Caco-2 (cell line): ENCODE measurements at places on chromosomes 16 and 17.

- DNase-seq = no peak
Observed at GRCh38 chr16:84303516-84303915, 8.8 kb downstream of the WFDC1 start.

- DNase-seq = no peak
Observed at GRCh38 chr17:12790249-12791106, 1.2 kb downstream of the ARHGAP44 start.

DNA sequence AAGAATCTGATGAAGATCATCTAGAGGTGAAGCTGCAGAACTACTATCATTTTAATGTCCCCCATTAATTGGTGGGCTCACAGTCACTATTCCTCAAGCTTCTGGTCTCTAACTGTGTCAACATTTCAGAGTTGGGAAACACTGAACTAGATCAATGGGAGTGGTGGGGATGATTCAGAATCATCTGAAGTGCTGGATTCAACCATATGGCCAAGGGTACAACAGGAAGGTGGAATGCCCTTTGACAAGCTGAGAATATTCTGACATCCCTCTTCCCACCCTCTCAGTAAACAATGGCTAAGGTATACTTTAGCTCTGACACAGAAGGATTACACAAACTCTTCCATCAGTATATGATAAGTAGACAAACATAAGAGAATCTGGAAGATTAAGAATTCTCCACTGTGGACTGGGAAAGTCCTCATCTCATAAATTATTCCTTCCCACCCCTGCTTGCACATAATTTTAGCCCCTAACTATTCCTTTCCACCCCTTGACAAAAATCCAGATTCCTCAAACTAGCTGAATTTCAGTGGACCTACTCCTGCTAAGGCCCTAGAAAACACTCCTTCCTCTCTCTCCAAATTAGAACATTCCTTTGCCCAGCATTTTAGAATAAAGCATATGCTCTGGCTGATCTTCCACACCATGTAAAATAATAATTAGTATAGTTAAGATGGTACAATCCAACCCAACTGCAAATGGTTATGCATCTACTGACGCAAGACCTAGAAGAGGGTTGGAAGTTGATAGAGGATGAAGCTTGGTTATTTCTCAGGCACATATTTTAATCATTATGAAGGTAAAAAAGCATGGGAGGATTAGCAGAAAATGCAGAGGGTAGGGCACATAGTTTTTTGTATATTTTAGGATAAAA, 16.3 kb upstream of the RFFL start:
- no peak for DNase-seq

DNA sequence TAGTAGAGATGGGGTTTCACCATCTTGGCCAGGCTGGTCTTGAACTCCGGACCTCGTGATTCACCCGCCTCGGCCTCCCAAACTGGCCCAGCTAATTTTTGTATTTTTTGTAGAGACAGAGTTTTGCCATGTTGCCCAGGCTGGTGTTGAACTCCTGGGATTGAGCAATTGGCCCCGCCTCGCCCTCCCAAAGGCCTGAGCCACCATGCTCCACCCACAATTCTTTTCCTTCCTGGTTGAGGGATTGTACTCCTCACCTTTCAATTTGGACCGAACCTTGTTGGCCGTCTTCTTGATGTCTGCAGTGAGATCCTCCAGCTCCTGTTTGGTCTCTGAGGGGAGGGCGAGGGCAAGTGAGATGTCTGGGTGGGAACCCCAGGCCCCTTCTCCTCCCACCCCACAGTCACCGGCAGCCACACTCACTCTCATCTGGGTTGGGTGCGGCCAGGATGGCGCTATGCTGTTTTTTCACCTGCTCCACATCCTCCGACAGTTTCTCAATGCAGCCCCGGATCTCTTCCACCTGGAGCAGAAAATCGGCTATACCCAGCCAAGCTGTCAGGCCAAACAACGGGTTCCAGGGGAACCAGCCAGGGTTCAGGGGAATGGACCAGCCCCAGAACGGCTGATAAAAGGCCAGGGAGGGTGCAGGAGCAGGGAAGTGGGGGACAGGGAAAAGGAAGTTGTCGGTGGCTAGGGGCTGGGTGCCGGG, 9.6 kb downstream of the STX1B start:
- DNase-seq = no peak

GRCh38 chr17:32621612-32622312, 135.0 kb downstream of the CDK5R1 start:
- DNase-seq = peak; percentile 27

DNA sequence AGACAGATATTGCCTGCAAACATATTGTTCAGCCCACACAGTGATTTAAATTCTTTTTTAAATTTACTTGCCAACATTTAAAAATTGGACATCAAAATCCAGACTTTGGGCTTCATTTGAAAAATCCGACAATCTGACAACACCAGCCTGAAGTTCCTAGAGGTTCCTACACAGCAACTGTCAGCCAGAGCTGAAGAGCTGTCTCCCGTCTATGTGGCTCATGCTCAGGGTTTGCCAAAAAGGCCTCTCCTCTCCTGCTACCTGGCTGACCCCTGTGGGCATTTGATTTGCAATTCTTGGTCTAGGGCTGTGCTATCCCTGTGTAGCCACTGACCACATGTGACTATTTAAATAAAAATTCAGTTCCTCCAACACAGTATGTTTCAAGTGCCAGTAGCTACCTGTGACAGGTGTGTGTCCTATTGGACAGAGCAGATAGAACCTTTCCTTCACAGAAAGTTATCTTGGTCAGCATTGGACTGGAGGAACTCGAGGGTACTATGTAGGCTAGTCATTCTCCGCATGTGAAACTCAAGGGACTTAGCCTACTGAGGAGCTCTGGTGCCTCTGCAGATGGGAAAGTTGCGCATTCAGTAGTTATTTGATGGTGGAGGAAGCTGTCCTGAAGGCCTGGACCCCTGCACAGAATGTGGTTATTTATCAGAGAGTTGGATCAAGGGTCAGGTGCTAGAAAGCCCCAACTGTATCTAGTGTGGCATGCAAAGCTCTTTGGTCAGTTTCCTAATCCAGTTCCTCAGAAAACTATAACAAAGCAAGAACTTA, 2.7 kb downstream of the LYRM1 start:
- no peak for DNase-seq

DNA sequence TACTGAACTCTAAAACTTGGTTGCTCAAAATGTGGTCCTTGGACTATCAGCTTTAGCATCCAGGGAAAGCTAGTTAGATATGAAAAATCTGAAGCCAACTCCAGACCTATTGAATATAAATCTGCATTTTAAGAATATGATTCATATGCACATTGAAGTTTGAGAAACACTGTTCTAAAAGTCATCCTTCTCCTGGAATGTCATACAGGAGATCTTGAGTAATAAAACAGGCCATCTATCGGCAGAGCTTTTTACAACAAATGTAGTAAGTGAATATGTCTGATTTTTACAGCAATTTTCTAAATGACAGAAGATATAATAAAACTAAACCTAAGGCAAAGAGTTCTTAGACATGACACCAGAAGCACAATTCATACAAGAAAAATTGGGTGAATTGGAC, 140.4 kb downstream of the PMP22 start:
- no peak for DNase-seq

GRCh38 chr16:15055141-15056053, 477 bp downstream of the NTAN1 start:
- DNase-seq = no peak
